ENCODE measurements at places on chromosomes 12 and 14.

DNA sequence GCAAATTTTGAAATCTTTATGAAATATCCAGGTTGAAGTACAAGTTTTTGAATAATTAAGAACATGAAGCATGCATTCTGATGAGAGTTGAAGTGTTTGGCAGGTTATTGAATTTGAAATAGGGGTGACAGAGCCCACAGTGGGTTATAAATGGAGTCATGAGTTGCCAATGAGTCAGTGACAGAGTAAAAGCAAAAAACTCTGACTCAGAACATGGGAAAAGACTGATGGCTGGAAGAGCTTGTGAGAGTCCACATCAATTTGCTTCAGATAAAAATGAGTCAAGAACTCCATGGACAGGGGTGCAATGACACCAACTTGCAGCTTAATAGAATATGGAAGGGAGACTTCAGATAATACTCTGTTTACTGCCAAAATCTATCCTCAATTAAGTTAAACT lies 105.3 kb downstream of the SLC6A15 start:
- no peak for DNase-seq

GRCh38 chr14:39322807-39323206 lies 89.1 kb downstream of the MIA2 start:
- DNase-seq, result no peak

- DNase-seq, result no peak
Observed at GRCh38 chr12:58961166-58961565, 40.9 kb upstream of the LRIG3 start.

DNA sequence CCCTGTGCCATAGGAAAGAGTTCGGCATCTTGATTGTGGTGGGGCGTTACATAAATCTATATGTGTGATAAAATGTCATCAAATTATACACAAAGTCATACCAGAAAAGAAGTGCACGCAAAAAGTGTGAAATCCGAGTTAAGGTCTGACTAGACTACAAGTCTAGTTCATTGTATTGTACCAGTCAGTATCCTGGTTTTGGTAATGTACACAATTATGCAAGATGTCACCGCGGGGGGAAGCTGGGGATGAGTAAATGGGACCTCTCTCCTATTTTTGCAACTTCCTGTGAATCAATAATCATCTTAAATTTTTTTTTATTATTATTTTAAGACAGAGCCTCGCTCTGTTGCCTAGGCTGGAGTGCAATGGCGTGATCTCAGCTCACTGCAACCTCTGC lies 43.2 kb upstream of the BCL11B start:
- DNase-seq, result no peak

- DNase-seq, result no peak
Observed at GRCh38 chr12:39886106-39886505, 219.8 kb downstream of the SLC2A13 start.

All from ELF-1 (cell line).